ENCODE measurements at places on chromosomes 6 and 20. TPM values are rescaled to one million over a fixed set of nuclear protein-coding genes. Genes with fewer than 3 reads are reported as not detected.
A peak's percentile ranks its signal among the peaks of the same experiment; 100 is the strongest.

DNA sequence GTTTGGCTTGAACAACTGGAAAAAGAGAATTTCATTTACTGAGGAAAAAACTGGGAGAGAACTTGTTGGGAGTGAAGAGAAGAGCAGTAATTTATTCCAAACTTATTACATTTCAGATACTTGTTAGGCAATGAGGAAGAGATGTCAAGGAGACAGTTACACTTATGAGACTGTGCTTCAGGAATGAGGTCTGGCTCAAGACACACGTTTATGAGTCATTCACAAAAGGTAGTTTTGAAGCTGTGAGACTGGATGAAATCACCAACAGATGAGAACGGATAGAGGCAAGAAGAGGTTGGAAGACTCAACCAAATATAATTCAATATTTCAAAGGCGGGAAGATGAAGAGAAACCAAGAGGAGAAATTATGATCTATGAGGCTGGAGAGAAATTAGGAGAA, 70.6 kb upstream of the DEFB112 start:
- H3K27ac ChIP-seq, result no peak overlapping the region
- peaks cover 9% of the 10 kb centered on the region for H3K27me3 ChIP-seq
- H3K4me3 ChIP-seq, result no peak overlapping the region
- DNase-seq, result no peak
- H3K36me3 ChIP-seq, result no peaks in the 10 kb centered on the region

The OTOR gene
- not detected for total RNA-seq

GRCh38 chr6:130376936-130377335, 11.1 kb downstream of the TMEM200A start:
- no peak for DNase-seq
- H3K4me1 ChIP-seq, result no peaks in the 10 kb centered on the region
- no peak overlapping the region for H3K4me3 ChIP-seq
- H3K27ac ChIP-seq, result no peak overlapping the region

The TSPYL1 gene
- 89.5 TPM for total RNA-seq

- no peaks in the 10 kb centered on the region for H3K27me3 ChIP-seq
- H3K27ac ChIP-seq, result no peak overlapping the region
- DNase-seq, result no peak
Measured at GRCh38 chr6:48912503-48912902, 550.5 kb downstream of the MMUT start.

DNA sequence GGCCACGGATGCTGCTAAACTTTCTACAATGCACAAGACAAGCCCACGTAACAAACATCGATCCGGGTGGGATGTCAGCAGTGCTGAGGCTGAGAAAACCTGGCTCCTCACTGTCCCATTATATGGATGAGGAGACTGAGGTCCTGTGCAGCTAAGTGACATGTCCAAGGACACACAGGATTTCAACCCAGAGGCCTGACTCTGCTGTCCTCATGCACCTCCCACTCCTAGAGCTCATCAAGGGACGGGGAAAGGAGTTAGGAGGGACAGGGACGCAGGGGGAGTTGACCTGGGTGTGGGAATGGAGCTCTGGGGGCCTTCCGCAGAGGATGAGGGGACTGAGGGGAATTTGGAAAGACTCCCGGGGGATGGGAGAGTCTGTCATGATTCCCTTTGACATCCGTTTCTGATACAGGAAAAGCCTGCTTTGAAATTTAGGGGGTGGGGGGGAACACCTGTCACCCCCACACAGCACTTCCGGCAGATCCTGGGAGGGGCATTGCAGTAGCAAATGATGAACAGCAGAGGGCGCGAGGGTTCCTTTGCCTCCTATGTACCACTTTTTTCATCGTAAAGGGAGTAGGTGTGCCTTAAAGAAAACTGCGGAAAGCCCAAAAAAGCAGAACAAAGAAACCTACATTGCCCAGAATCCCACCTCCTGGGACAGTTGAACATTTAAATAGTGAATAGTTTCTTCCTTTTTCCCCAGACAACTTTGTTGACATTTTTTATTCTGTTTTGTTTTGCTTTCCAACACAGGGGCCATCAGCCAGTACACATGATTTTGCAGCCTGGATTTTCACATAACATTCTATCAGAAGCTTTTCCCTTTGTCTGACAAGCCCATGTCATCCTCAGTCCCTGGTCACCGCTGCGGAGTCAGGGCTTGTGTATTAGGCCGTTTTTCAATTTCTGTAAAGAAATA, 48.6 kb downstream of the SLC2A10 start:
- no peak overlapping the region for H3K27ac ChIP-seq
- H3K36me3 ChIP-seq, result no peaks in the 10 kb centered on the region
- no peak overlapping the region for H3K4me3 ChIP-seq
- H3K27me3 ChIP-seq, result peaks cover 28% of the 10 kb centered on the region

- no peak overlapping the region for H3K4me3 ChIP-seq
- H3K36me3 ChIP-seq, result no peaks in the 10 kb centered on the region
- no peak overlapping the region for H3K27ac ChIP-seq
- H3K27me3 ChIP-seq, result no peaks in the 10 kb centered on the region
- DNase-seq, result no peak
Measured at GRCh38 chr6:53833155-53833554, 38.4 kb downstream of the LRRC1 start.

The TMEM244 gene
- not detected for total RNA-seq

DNA sequence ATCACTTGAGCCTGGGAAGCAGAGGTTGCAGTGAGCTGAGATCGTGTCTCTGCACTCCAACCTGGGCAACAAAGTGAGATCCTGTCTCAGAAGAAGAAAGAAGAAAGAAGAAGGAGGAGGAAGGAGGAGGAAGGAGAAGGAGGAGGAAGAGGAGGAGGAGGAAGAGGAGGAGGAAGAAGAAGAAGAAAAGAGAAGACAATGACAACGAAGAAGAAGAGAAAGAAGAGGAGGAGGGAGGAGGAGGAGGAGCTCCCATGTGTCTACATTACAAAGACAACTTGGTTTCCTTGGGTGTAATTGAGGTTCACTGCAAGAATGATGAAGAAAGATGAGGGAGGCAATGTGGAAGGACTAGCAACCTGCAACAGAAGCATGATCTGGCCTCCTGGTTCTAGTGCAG, 21.3 kb upstream of the CEP85L start:
- no peaks in the 10 kb centered on the region for H3K27me3 ChIP-seq
- no peaks in the 10 kb centered on the region for H3K36me3 ChIP-seq
- H3K27ac ChIP-seq, result no peak overlapping the region
- peaks cover 20% of the 10 kb centered on the region for H3K4me1 ChIP-seq
- H3K4me3 ChIP-seq, result no peak overlapping the region

DNA sequence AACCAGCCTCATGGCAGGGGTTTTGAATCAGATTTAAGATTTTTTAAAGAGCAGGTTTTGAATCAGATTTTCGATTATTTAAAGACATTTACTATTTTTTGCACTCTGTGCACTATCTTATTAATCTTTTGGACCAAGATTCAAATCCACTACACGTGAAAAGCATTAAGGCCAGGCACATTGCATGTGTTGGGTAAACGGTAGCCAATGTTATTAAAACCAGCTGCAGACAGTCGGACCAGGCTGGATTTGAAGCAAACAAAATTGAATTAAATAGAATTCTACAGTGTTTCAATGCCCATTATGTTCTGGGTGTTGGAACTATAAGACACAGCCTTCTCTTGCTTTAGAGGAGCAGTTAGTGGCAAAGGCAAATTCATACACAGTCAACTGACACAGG, 7.7 kb downstream of the HLA-DOA start:
- no peaks in the 10 kb centered on the region for H3K4me1 ChIP-seq
- H3K27ac ChIP-seq, result no peak overlapping the region
- peaks cover 62% of the 10 kb centered on the region for H3K27me3 ChIP-seq
- no peak overlapping the region for H3K4me3 ChIP-seq
- DNase-seq, result no peak

- no peak for DNase-seq
- no peaks in the 10 kb centered on the region for H3K36me3 ChIP-seq
- H3K27ac ChIP-seq, result peak overlapping the region; percentile 18
- peaks cover 44% of the 10 kb centered on the region for H3K4me1 ChIP-seq
Measured at GRCh38 chr20:51417250-51418136, 125.0 kb downstream of the NFATC2 start.

DNA sequence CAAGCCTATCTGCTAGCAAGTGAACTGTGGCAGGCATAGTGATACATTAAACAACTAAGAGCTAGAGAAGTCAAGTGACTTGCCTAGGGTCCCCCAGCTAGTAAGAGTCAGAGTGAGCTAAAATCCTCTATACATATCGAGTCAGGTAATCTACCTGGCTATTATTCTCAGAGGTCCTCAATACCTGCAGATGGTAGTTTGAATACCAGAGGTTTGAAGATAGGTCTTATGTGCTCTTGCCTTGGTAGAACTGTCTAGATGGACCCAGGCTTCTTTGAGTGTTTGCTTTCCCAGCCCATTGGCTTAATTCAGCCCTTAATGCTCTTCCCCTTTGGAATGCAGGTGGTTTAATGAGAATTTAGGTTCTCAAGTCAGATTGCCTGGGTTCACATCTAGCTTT, 1.1 kb downstream of the ERGIC3 start:
- peak overlapping the region; percentile 84 for H3K4me3 ChIP-seq
- peaks cover 23% of the 10 kb centered on the region for H3K36me3 ChIP-seq
- H3K27ac ChIP-seq, result no peak overlapping the region
- H3K4me1 ChIP-seq, result peaks cover 20% of the 10 kb centered on the region
- H3K27me3 ChIP-seq, result no peaks in the 10 kb centered on the region

- no peak overlapping the region for H3K4me3 ChIP-seq
- DNase-seq, result no peak
- H3K4me1 ChIP-seq, result peaks cover 73% of the 10 kb centered on the region
- H3K27me3 ChIP-seq, result no peaks in the 10 kb centered on the region
- H3K36me3 ChIP-seq, result peaks cover 30% of the 10 kb centered on the region
- peak overlapping the region; percentile 25 for H3K27ac ChIP-seq
Measured at GRCh38 chr6:56649782-56650181, 7.1 kb upstream of the DST start.

The TMEM200A gene
- total RNA-seq, result not detected

DNA sequence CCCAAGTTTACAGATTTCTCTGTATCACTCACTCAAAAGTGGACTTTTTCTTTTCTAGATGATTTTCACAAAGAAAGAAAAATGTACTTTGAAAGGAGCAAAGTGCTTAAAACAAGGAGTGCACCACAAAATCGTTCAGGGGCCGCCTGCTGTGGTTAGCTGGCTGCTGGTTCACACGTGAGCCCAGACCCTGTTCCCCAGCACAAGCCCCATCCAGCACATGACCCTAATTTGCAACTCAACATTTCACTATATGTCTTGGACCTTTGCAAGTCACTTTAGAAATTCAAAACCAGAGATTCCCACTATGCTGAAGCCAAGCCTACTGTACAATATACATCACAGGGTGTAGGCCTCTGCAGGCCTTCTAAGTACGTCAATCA, 95.5 kb upstream of the NHSL1 start:
- H3K27me3 ChIP-seq, result no peaks in the 10 kb centered on the region
- H3K36me3 ChIP-seq, result no peaks in the 10 kb centered on the region
- no peak for DNase-seq
- no peak overlapping the region for H3K27ac ChIP-seq
- H3K4me3 ChIP-seq, result no peak overlapping the region

DNA sequence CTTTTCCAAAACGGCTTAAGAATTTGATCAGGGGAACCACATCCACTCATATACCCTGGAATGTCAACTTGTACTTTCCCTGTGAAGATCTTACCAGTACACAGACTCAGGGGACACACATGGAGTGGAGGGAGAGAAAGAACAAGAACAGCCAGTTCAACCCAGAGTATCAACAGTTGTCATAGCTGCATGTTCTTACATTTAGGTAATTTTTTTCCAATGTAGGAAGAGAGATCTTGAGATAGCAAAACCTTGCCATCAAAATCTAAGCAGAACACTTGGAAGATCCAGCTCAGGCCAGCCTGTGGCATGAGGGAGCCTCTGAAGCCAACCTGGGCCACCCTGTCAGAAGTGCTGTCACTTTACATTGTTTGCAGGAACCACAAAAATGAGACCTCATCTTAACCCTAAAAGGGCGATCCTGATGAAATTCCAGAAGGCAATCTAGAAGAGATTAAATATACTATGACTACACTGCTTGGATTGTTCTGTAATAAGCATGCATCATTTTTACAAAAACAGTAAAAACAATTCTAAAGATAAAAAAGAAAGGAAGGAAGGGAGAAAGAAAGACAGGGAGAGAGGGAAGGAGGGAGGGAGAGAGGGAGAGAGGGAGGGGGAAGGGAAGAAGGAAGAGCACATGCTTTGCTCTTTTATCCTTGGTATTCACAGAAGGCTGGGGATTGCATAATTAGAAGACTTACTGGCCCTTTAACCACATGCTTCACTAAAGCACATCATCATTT, 124.7 kb upstream of the TCF21 start:
- peaks cover 3% of the 10 kb centered on the region for H3K27me3 ChIP-seq
- DNase-seq, result no peak
- no peaks in the 10 kb centered on the region for H3K36me3 ChIP-seq
- peaks cover 16% of the 10 kb centered on the region for H3K4me1 ChIP-seq
- peak overlapping the region; percentile 82 for H3K27ac ChIP-seq
- no peak overlapping the region for H3K4me3 ChIP-seq

- no peak overlapping the region for H3K27ac ChIP-seq
- H3K4me1 ChIP-seq, result peaks cover 75% of the 10 kb centered on the region
- H3K36me3 ChIP-seq, result no peaks in the 10 kb centered on the region
- no peak overlapping the region for H3K4me3 ChIP-seq
- H3K27me3 ChIP-seq, result no peaks in the 10 kb centered on the region
Measured at GRCh38 chr6:107539849-107540464, 50.0 kb downstream of the SOBP start.

The MRPS10 gene
- total RNA-seq, result 64.3 TPM
